Left ventricle myocardium inferior (tissue), 1 donor: ENCODE measurements at places on chromosomes 12 and 14.

DNA sequence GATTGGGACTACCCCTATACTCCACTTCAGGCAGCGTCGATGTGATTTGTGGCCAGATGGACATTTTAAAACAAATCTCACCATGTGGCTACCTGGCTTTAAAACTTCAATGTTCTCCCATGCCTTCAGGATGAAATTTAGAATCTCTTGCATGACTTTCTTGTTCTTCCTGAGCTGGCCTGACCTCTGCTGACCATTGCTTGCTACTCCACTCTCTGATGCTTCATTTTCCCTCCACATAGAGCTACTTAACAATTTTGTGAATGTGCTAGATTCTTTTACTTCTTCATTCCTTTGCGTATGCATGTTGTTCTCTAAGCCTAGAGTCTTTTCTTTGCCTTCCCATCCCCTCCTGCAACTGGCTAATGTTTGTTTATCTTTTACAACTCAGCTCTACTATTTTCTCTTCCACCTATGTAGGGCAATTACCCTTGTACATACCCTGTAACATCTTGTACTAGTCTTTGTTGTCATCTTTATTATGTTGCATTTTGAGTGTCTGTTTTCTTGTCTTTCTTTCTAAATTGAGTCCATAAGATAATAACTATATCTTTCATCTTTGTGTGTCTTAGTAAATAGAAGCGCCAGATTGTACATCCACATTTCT lies 41.2 kb downstream of the YLPM1 start:
- no peak for DNase-seq

DNA sequence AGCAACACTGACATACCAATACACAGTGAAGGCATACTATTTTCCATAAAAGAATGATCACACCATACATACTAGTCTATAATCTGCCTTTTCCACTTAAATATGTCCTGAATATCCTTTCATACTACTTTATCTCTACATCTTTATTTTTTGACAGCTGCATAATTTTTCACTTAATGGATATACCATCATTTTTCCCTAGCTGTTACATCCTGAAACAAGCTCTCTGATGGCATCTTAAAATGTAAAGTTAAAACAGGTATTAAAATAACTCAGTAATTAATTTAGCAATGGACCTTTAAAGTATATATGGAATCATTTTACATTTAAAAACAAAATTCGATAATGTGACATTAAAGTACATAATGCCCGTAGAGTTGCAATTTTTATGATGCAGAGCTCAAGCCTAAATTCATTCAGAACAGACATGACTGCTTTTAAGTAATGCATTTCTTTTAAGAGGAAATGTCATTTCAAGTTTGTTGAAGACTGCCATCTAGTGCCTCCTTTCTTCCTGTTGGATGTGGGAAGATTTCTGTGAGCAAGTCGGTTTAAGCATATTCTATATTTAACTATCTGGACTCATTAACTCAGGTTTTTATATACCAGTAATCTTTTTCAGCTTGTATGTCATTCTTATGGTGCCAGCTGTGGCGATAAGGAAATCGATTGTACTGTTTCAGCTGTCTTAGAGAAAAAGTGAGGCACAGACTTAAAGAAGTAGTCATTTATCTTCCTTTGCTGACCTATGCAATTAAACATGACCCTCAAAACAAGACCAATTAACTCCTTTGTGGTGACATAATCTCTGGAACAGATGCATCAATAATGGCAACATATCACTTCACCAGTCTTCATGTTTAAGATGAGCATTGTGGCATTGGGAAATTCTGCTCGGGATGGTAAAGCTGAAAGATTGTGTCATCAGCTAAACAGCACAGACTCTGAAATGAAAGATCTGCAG lies 20.3 kb downstream of the PRICKLE1 start:
- no peak for DNase-seq

DNA sequence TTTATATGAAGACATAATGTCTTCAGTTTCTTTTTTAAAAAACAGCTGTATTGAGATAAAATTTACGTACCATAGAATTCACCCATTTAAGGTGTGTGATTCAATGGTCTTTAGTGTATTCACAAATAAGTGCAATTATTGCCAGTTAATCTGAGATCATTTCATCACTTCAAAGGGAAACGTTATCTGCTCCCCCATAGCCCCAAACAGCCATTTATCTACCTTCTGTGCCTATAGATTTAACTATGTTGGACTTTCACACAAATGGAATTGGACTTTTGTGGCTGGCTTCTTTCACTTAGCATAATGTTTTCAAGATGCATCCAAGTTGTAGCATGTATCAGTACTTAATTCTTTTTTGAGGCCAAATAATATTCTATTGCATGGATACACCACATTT lies 9.7 kb downstream of the PNP start:
- DNase-seq = no peak

GRCh38 chr14:60329274-60329673 lies 80.3 kb downstream of the PPM1A start:
- DNase-seq = no peak

GRCh38 chr14:82488473-82488872 lies 954.8 kb upstream of the SEL1L start:
- no peak for DNase-seq

DNA sequence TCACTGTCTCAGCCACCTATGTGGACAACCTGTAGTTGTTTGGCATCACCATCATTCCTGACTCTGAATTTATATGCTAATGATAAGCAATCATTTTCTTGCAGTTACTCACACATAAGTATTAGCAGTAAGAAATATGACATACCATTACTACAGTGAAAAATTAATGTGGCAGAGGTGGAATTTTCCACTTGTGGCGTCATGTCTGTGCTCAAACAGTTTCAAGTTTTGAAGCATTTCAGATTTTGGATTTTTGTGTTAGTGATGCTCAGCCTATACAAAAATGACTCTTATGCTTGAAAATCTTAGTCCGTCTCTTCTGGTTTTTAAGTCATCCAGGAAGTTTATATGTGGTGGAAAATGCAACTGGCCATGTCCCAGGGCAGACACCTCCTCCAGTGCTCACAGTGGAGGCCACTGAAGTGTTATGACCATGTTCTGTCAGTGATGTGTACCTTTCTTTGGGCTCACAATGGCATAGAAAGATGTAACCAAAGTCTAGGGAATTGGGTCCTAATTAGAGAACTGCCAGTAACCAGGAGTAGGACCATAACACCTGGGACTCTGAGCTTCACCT lies 220.6 kb downstream of the SYT1 start:
- DNase-seq = no peak

DNA sequence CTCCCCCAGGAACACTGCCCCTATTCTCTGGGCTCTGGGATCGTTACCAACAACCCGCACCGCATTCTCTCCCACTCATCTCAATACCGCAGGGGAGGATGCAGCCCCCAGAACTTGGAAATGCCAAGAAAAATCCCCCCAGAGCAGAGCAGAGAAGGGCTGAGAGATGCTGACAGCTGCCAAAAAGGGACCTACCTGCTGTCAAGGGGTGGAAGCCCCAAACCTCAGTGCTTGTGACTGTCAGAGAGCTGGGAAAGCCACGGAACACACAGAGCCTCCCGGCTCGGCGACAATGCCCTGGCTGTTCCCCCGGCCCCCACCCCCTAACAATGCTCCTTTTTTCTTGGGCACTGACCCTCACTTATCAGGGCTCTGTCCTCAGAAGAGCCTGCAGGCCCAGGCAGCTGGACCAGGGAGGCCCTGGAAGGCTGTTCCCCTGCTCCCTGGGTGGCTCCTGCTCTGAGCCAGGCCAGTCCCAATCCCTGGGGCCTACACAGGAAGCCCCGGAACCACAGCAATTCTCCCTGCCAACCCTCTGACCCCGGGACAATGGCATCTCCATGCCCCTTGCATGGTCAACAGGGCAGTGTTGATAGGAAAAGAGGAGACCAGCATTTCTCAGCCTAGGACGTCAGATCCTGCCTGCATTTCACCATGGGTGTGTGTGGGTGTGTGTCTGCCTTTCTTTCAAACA lies 78.9 kb downstream of the ITPK1 start:
- DNase-seq = no peak

DNA sequence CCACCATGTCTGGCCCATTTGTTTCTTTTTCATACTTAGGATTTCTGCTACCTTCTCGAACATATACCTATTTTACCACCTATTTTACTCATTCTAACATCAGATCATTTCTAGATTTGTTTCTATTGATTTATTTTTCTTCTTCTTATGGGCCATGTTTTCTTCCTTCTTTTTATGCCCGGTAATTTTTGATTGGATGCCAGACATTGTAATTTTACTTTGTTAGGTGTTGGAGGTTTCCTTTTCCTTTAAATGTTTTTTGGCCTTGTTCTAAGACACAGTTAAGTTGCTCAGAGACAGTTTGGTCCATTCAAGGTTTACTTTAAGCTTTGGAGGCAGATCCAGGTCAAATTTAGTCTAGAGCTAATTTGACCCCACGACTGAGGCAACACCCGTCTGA lies 14.7 kb upstream of the BEGAIN start:
- DNase-seq = no peak

GRCh38 chr14:33282331-33283230 lies 343.9 kb downstream of the NPAS3 start:
- DNase-seq = no peak

- no peak for DNase-seq
Observed at GRCh38 chr14:65312859-65313258, 99.7 kb upstream of the FUT8 start.

- no peak for DNase-seq
Observed at GRCh38 chr12:108823804-108824203, 33.6 kb downstream of the SSH1 start.

GRCh38 chr14:101997429-101998336 lies 33.3 kb downstream of the DYNC1H1 start:
- no peak for DNase-seq

DNA sequence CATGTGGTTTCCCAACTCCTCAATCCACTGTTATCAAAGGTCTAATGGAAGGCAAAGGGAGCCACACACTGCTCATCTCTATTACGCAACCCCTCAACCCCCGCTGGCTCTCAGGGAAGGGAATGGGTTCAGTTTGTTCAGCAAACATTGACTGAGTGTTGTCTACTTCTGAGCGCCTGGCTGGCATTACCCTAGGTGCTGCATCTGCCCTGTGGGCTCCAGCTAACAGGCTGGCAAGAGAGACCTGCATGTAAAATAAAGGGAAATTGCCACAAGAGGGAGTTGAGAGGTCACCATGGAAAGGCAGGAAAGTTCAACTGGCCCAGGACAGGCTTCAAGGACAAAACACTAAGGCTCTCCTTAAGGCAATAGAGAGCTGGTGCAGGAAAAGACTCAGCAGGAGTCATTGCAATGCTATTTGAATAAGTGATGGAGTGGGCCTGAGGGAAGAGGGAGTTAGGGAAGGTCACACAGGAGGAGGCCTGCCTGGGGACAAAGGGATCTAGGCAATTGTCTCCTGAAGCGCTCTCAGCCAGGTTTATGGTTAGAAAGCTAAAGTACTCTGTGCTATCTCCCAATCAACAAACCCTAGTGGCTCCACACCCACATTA lies 5.5 kb upstream of the ZNF740 start:
- DNase-seq = no peak

DNA sequence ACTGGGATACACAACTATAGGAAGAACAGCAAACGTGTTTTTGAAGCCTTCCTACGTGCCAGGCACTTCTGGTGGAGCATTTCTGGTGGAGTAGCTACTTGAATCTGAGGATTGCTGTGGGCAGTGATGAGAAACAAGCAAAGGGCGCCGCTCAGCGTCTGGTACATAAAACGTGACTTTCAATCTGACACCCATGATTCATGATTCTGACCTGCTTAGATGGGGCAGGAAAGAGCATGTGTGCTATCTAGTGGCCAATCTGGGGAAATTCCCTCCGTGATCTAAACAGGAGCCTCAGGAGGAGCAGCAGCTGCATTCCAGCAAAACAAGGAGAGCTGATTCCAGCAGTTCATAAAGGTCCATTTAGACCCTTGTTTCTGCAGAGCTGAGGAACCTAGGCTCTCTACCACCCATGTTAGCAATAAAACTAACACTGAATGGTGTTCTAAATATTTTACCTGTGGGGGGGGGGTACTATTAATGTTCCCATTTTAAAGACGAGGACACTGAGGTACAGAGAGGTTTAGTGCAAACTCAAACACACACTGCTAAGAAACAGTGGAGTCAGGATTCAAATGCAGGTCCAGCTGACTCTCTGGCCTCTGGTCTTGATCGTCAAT lies 37.8 kb downstream of the PAH start:
- DNase-seq = peak; percentile 22

GRCh38 chr12:124727264-124727800 lies 136.3 kb downstream of the SCARB1 start:
- DNase-seq = peak; percentile 72

- no peak for DNase-seq
Observed at GRCh38 chr14:72678356-72678755, 215.5 kb downstream of the DPF3 start.

- no peak for DNase-seq
Observed at GRCh38 chr12:101707131-101707782, 9.8 kb downstream of the CHPT1 start.

DNA sequence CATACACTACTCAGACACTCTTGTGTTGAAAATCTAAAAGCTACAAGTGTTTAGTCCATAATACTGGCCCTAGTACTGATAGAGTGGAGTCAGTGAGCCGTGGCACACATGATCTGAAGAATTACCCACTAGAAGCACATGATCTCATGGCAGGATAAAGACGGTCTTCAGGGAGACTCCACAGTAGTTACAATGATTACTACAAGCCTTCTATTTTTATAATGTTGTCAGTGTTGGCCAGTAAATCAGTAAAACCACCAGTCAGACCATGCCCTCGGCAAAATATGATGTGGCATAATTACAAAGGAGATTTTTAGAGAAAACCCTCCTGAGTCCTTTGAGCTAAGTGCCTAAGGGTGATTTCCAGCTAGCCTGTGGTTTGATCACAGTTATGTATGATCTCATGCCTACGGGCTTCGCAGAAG lies 114.9 kb downstream of the PDZRN4 start:
- DNase-seq = no peak

- peak; percentile 55 for DNase-seq
Observed at GRCh38 chr14:59293935-59294661, 105.6 kb downstream of the DAAM1 start.

- DNase-seq = no peak
Observed at GRCh38 chr14:38079268-38079667, 128.4 kb upstream of the SSTR1 start.

GRCh38 chr12:51814311-51815088 lies 34.0 kb downstream of the FIGNL2 start:
- DNase-seq = peak; percentile 81

GRCh38 chr12:2190896-2191533 lies 138.2 kb downstream of the CACNA1C start:
- no peak for DNase-seq

DNA sequence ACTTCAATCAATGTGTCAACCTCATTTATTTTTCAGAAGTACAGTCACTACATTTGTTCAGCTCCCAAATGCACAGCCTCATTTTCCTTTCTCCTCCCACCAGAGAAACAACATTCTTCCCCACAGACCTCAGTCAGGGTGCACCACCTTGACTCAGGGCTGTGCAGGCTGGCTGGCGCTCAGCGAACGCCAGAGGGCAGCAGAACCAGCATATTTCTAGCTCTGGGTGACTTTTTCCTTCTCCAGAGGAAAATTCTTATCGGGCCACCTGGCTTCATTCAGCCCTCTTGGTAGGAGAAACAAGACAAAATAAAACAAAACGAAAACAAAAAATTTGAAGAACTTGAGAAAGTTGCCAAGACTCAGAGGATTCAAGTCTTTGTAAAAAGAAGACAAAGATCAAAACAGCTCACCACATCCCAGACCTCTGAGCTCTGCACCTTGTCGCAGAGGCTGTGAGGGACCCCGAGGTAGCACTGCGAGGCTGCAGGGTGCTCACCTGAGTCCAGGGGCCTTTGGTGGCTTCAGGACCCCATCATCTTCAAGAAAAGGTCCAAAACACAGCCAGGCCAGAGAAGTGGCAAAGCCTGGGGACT lies 33.7 kb downstream of the PAH start:
- peak; percentile 24 for DNase-seq
